ENCODE measurements at places on chromosomes 16 and 17. TPM values are rescaled to one million over a fixed set of nuclear protein-coding genes. Genes with fewer than 3 reads are reported as not detected.

Gene CAMKK1
- total RNA-seq = 1.8 TPM

Gene SPATA22
- total RNA-seq = 0.67 TPM

Gene CEP20
- 30.6 TPM for total RNA-seq

Gene ARL5C
- total RNA-seq = 0.35 TPM

Gene KREMEN2
- total RNA-seq = 0.40 TPM

Gene DBNDD1
- total RNA-seq = not detected

Gene HOXB7
- total RNA-seq = 1.7 TPM

Gene SLC13A2
- not detected for total RNA-seq

Gene KRTAP2-3
- total RNA-seq = not detected

Gene CLEC18B
- total RNA-seq = 0.67 TPM

Gene NPIPA2
- total RNA-seq = 0.99 TPM

Gene PPP1R27
- not detected for total RNA-seq

Gene CCL8
- not detected for total RNA-seq

Gene KRT31
- not detected for total RNA-seq

Gene PDILT
- total RNA-seq = not detected
